NCI-H82 (cell line): ENCODE measurements at places on chromosomes 4 and X.

- no peak for DNase-seq
These were observed 44.8 kb downstream of the PDS5A start for GRCh38 chr4:39932776-39933402.

DNA sequence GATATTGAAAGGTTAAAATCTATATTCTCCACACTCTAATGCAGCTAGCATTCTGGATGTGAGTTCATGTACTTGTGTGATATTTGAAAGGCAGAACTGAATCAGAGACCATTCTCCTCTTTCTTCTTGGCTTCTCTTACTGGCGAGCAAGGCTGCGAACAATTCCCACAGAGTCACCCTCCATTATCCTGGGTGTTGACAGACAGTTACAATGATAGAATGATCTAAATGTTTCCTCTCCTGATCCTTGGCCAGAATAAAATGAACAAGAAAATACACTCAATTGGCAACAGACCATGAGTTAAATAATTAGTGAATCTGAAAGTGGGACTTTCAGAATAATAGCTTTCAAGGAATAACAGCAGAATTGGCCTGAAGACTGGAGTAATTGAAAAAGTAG, 342.8 kb downstream of the RAPGEF2 start:
- no peak for DNase-seq

- DNase-seq: no peak
These were observed 1753.2 kb upstream of the PCDH7 start for GRCh38 chr4:28966982-28967381.

DNA sequence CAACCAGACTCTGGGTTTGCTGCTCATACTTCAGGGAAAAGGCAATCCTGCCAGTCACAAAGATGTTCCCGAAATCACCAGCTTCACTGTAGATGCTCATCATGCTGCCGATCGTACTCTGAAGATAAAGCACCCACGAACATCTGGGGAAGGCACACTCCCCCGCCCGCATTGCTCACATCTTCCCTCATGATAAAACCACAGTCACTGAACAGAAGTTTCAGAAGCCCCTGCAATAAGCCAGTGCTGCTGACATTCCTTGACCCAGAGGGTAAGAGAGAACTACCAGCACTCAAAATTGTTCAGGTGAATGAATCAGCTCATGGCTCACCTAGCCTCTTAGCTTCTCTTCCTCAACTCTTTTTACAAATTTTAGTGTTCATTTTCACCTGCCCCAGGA, 43.1 kb downstream of the SRPX2 start:
- DNase-seq: no peak

DNA sequence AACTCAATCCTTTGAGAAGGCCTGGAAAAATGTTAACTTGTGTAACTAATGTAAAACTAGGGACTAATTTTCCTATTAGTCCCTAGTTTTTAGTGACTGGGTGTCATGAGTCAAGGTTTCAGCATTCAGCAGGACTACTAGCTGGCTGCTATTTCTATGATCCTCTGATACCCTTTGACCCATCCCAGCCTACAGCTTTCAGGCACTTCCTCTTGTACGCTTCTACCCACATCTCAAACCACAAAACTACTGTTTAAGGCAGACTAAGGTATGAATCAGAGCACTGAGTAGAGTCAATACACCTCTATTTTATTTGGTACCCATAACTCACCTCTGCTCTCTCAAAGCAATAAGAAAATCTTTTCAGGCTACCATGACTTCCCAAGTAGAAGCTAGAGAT, 809.6 kb downstream of the PDHA2 start:
- DNase-seq: no peak

- DNase-seq: no peak
These were observed 425 bp downstream of the NAA11 start for GRCh38 chr4:79325436-79325835.

DNA sequence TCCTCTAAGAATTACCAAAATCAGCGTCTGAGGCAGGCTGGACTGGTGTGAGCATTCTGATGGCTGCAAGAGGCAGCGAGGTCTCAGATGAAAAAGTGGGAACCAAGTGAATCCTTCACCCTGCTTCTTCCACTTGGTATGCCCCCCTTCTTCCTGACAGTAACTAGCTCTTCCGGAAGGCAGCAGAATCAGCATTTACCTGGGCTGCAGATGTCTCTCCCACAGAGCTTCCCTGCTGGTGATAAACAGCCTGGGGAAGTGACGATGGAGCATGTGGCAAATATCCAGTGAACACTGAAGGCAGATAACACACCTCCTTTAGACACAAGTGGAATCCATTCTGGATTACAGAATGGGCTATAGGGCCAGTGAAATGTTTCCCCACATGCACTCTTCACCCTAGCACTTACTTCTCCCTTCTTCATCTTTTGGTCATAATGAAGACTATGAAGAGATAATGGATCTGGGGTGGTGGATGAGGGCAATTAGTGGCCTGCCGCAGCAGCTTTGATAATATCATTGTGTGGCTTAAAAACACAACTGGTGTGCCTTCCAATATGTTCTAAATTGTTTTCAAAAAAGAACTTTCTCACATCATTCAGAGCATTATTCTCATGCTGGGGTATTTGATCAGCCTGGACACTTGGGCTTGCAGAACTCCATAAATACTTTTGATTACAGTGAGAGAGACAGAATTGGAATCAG, 60.8 kb upstream of the TBC1D9 start:
- DNase-seq: no peak

DNA sequence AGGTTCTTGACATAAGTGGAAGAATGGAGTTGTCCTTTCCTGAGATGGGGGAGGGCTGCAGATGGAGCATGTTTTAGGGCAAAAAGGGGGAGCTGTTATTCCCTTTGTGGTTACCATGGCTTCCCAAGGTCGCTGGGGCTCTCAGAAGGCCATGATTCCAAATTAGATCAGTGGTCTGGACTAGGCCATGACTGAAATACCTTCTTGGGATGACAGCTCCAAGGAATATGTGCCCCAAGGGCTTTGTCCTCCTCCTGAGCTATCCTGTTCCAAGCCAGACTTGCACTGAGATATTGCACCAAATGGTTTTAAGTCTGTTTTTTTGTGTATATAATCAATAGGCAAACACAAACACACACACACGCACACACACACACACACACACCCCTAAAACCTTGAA, 3.0 kb upstream of the RBPJ start:
- no peak for DNase-seq

DNA sequence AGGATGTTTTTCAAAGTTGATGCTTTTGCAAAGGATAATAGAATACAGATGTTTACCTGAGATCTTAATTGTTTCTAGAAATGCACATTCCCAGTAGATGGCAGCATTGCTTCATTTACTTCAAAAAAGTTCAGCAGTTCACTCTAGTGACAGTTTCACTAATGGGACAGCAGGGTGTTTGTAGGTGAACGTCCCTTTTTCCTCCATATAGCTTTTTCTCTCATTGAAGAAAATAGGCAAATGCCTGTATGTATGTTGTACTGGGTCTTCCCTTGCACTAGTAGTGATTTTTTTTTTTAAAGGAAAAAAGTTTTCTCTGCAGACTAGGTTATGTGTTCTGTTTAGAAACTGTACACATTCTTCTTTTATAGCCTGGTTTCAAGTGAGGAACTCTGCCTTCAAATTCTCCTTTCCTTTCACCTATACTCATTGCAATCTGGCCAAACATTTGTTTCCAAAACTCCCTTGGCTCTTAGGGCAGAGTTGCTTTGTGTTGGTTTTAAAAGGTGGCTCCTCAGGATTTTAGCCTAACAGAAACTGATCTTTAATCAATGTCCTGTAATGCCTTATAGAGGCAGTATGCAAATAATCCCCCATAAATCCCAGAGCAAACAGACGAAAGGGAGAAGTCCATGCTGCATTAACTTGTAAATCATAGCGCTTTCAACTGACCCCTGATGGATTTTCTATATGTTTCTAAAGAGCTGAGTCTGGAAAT, 86.3 kb downstream of the EGF start:
- peak; percentile 72 for DNase-seq

GRCh38 chrX:18934708-18935107, 49.2 kb downstream of the PHKA2 start:
- DNase-seq: no peak

- DNase-seq: no peak
These were observed 20.3 kb downstream of the KLF3 start for GRCh38 chr4:38684271-38684670.

- no peak for DNase-seq
These were observed 371.8 kb downstream of the FSTL5 start for GRCh38 chr4:161791796-161792556.

- no peak for DNase-seq
These were observed 61.5 kb downstream of the GALNT7 start for GRCh38 chr4:173230062-173230461.

- DNase-seq: no peak
These were observed 1.0 kb upstream of the LPAR4 start for GRCh38 chrX:78746496-78746895.

GRCh38 chr4:171472230-171472629, 341.0 kb upstream of the GALNTL6 start:
- DNase-seq: no peak

- DNase-seq: peak; percentile 54
These were observed 1.9 kb downstream of the HUWE1 start for GRCh38 chrX:53684415-53685192.
